ENCODE measurements at places on chromosomes 3 and 15. TPM values are rescaled to one million over a fixed set of nuclear protein-coding genes. Genes with fewer than 3 reads are reported as not detected.

DNA sequence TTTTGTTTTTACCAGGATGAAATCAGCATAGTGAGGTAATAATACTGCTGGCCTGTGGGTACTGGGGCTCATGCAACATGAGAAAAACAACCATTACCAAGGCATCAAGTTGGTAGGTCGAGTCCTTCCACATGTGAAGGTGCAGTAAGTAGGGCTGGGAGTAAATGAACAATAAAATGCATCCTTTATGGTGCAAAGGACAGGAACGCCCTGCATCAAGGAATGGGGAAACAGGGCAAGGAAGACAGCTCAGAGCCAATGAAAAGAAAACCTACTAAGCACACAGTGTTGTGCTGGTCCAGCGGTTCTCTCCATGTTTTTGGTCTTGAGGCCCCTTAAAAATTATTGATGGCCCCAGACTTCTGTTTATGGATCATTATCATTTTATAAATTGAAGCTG is 168.5 kb upstream of the TPM1 start:
- no peak for DNase-seq

- peak; percentile 20 for DNase-seq
Observed at GRCh38 chr3:193870376-193871219, 265.4 kb upstream of the HES1 start.

- no peak for DNase-seq
Observed at GRCh38 chr3:35773417-35773816, 134.1 kb downstream of the ARPP21 start.

- DNase-seq, result peak; percentile 87
Observed at GRCh38 chr15:66405615-66406014, 18.9 kb downstream of the MAP2K1 start.

DNA sequence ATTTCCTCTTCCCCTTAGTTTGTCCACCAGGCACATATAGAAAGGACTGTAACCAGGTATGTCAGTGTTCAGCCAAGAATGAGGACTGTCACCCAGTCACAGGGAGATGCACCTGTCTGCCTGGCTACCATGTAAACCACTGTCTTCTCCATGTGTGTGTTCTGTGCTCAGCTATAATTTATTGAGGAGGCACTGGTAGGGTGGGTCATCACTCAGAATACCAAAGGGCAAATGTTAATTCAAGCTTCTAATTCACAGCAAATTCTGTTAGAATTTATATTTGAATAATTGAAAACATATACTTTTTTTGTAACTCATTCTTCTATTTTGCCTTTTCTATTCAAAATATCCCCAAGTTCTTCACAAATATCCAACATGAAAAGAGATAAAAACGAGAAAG is 780.4 kb downstream of the MECOM start:
- no peak for DNase-seq

DNA sequence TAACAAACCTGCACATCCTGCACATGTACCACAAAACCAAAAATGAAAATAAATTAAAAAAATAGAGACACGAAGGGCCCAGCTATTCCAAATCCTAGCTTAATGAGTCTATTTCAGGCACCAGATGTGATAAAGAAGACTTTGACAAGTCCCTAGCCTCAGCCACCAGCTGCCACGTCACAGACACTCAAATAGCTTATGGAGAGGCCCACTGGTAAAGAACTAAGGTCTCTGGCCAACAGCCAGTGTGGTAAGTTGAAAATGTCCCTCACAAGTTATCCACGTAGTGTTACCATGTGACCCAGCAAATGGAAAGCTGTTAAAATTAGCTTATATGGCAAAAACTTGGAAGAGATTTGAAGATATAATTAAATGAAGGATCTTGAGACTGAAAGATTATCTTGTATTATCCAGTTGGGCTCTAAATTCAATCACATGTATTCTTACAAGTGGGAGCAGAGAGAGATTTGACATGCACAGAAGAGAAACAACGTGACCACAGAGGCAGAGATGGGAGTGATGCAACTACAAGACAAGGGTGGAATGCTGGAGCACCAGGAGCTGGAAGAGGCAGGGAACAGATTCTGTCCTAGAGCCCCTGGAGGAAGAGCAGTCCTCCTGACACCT is 10.9 kb downstream of the ACSBG1 start:
- DNase-seq, result no peak

PLS1 gene
- total RNA-seq, result 0.44 TPM

CDHR4 gene
- total RNA-seq, result not detected

PIERCE2 gene
- total RNA-seq, result 0.87 TPM
